NCI-H1930 (cell line): ENCODE measurements at places on chromosomes 2 and 18.

DNA sequence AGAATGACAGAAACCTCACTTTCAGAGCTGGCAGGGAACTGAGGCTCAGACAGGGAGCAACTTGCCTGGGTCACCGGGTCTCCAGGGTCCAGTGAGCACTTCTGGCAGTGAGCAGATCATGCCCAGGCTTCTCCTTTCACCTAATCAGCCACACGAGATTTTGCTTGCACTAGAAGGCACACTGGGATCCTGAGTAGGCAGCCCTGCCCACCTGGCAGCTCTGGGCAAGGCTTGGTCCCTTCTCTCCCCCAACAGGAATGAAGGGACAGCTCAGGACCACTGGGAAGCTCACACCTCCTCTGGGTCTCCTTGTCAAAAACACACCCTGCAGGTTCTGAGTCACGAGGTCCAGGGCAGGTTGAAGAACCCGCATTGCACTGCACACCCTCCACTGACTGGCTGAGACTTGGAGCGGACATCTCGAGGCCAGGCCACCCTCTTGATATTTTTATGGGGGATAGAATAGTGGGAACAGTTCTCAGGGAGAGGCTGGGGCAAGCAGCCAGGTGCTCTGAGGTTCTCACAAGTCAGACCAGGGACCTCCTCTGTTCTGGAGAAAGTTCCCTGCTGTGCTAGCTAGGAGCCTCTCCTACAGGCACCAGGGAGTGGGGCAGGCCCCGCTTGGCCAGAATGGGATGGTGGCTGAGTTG is 5.7 kb downstream of the MAL start:
- DNase-seq = no peak

- DNase-seq = no peak
Measured at GRCh38 chr18:59902131-59902992, 2.6 kb downstream of the PMAIP1 start.

- no peak for DNase-seq
Measured at GRCh38 chr2:215930505-215931253, 82.7 kb downstream of the MREG start.

- DNase-seq = no peak
Measured at GRCh38 chr2:65331336-65332025, 100.9 kb downstream of the SPRED2 start.

- DNase-seq = no peak
Measured at GRCh38 chr2:235478609-235479008, 15.2 kb upstream of the AGAP1 start.

DNA sequence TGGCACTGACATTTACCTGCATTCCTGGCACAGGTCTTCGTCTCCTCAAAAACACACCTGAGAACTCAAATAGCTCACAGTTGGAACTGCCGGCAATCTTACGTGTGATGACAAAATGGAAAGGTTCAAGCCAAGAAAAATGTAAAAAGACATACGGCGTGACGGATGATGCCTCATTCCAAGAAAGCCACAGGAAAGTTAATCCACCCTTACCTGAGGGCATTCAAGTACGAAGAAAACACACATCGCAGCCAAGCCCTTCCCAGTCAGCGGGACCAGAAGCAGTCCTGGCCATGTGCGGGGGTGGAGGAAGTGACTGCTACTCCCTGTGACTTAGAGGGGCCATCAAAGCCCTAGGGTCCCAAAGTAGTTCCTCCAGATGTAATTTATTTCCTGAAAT is 986.3 kb upstream of the CELF4 start:
- no peak for DNase-seq

DNA sequence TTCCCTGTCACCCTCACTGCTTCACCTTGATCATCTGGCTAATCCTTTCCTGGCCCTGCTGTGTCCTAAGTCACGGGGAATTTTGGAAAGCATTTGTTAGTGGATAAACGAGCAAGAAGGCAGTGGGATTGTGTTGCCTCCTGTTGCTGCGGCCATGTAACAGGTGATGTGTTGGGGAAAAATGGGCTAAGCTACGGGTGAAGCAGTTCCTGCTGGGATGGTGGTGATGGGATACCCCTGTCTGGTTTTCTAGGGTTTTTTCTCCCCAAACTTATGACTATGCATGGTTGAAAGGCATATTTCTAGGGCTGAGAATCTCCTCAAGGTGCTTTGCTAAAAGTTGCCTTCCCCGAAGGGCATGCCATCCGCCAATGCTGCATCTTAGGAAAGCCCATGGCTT is 68.1 kb downstream of the WDSUB1 start:
- no peak for DNase-seq

DNA sequence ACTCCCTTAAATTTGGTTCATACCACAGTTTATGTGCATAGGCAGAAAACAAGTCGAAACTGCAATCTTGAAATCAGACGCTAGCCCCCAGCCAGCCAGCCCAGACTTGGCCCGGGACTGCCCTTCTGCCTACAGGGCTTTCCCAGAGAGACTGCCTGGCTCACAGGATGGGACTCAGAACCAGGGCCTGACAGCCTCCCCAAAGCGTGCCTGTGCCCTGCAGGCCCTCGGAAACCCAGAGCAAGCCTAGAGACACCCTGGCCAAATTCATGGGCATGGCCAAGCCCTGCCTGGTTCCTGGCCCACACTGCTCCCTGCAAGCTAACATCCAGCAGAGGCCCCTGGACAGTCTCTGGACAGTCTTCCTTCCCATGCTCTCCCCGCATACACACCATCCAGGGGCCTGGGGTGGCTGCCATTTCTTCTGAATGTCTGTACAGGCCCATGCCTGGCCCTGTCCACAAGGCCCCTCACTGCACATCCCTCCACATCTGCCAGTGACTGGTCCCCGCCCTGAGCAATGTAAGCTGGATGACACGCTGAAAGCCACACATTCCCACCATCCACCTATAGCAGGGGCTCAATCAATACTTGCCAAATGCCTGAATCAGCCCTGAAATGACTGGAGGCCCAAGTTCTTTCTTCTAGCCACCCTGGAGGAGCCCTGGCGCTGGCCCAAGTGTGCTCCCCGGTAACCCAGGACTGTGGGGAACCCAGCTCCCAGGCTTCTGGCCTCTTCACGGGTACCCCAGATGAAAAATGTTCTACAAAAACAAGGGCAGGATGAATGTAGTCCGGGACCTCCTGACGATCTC is 73.1 kb downstream of the HDAC4 start:
- no peak for DNase-seq

DNA sequence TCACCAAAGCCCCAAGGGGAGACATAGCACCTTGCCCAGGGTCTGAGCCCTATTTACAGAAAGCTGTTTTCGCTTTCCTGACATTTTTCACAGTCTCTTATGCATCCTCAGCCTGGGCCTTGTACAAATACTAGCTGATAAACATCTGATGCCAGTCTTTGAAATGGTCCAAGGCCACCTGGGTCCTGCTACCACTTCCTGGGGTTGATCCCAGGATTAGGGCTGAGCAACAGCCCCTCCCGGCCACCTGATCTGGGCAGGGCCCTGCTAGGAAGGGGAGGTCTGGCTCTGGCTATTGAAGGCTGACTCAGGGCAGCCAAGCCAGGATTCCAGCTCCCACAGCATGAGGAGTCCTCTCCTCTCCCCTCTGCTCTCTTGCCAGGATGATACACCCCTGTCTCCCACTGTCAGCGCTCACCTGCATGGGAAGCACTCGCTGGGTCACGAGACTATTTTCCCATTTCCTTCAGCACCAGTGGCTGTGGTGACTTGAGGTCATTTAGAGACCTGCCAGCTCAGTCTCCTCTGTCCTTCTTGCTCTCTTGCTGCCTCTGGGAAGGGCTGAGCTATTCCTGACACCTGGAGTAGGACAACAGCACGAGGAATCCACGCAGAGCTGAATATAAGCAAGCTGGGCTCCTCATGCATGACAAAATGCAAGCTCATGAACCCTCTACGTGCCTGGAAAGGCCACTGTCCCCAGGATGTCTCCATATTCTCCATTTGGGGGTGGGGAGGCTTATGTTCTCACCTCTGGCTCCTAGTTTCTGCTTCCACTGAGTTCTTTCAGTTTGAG is 53.0 kb upstream of the LGALSL start:
- no peak for DNase-seq

DNA sequence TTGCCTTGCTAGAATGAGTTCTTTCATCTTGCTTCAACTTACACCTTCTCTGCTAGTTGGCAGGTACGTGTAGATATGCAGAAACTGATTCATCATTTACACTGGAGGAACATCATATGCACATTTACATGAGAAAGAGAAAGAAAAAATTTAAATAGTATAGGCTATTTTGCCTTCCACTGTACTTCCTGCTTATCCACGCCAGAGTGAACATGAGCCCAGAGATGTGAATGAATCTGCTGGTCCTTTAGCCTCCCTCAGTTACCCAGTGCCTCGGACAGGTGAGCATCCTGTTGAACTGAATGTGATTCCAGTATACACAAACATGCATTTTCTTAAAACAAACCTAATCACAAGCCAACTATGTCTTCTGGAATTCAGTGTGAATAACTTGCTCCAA is 83.6 kb downstream of the SESTD1 start:
- DNase-seq = no peak

DNA sequence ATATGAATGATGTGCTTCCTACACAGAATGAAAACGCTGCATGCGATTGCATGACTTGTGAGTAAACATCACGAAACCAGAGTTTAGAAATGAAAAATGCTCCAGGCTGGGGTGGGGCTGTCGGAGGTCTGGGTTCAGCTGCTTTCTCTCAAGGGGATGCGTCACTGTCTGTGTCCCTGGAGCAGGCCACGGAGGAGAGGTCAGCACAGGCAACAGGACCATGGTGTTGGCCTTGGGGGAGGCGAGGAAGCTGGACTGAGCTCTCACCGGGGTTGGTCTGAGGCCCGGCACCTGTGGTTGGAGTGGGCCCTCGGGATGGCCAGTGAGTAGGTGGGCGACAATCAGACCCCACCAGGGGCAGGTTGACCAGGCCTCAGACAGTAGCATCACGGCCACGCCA is 89.0 kb upstream of the TMEM18 start:
- no peak for DNase-seq

DNA sequence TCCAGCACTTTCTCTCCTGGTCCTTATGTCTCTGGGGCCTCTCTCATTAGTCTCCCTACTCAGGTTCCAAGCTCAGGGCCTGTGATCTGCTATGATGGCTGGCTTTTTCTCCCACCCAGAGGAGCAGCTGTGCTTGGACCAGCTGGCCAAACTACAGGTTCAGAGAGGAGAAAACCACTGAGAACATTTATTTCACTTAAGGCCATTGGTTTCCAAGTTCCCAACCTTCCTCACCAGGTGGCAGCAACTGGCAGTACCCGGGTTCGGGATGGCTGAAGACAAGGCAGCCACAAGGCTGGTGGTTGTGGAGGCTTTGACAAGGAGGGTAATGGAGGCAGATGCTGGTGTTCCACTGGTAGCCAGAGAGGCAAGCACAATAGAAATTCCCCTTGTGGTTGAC is 29.9 kb upstream of the SELENOI start:
- no peak for DNase-seq

GRCh38 chr2:95296880-95297487 is at the start of gene KCNIP3:
KCNIP3 (plus strand) TSS chr2:95297347; CDS start chr2:95297439, 92 bp downstream.
- DNase-seq = no peak

GRCh38 chr2:98935777-98936352 is at the start of gene CRACDL:
CRACDL (minus strand) TSS chr2:98936225; CDS start chr2:98846800, 89,425 bp downstream.
- no peak for DNase-seq

GRCh38 chr2:74100254-74101216 is 47.2 kb downstream of the BOLA3 start:
- no peak for DNase-seq

GRCh38 chr18:48831113-48831759 is 119.5 kb downstream of the SMAD7 start:
- DNase-seq = no peak

GRCh38 chr2:207873794-207874193 is 104.1 kb upstream of the FZD5 start:
- DNase-seq = no peak

- DNase-seq = no peak
Measured at GRCh38 chr2:239954166-239955086, 70.7 kb downstream of the NDUFA10 start.

DNA sequence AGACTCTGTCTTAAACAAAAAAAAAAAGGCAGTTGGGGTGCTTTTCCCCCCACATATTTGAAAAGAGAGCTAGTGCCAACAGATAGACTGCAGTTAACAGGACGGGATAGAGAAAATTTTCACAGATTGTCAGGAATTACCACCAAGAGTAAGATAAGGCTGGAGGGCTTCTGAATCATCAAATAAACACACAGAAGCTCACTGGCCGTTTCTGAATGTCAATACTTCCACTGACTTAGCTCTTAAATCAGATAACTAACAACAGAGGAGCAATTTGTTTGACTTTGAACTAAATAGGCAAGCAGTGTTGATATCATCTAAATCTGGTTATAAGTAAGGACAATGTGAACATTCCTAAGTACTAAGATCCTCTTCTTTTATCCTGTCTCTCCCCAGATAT is 34.7 kb downstream of the PIEZO2 start:
- no peak for DNase-seq

DNA sequence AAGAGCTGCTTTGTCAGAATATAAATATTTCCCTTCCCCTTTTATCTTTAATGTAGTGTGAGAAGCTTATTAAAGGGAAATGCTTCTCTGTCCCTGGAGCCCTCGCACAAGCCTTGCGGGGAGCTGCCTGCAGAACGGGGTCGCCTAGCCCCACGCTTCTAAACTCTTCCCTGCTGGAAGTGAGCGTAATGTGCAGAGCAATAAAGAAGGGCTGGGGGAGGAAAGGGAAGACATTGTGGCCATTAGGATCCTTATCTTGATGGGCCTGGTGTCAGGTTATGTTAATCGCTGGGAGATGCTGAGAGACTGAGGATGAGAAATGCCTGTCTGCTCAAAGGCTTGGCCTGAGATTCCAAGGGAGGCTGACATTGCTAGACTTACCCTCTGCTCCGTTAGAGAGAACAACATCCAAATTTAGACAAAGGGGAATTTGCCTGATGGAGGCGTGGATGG is 18.9 kb upstream of the FZD7 start:
- DNase-seq = no peak

- DNase-seq = no peak
Measured at GRCh38 chr2:11571170-11571569, 37.3 kb downstream of the GREB1 start.

GRCh38 chr18:53489266-53489665 is 735.2 kb downstream of the MBD2 start:
- DNase-seq = no peak

GRCh38 chr18:48958951-48959350 is 8.2 kb upstream of the SMAD7 start:
- no peak for DNase-seq

- no peak for DNase-seq
Measured at GRCh38 chr2:70921839-70922234, 13.9 kb upstream of the ATP6V1B1 start.

- DNase-seq = no peak
Measured at GRCh38 chr2:171522788-171523087, 464 bp downstream of the CYBRD1 start.

- DNase-seq = no peak
Measured at GRCh38 chr2:118718921-118719320, 128.5 kb downstream of the EN1 start.

DNA sequence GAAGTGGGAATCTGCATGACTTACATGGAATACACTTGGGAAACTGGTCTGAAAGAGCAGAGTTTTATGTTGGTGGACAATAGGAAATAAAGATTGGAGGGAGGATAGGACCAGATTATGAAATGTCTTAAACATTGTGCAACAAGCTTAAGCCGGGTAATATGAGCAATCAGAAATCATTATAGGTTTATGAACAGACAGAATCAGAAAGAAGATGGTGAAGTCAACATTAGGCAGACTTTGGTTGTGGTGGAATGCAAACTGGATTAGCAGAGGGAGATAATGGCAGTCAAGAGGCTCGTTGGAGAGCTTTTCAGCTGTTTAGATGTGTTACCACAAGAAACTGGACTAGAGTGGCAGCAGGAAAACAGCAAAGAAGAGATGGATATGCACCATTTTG is 43.5 kb downstream of the CRIM1 start:
- DNase-seq = no peak
